ENCODE measurements at places on chromosomes 4 and X.

GRCh38 chr4:99156992-99157391 is 12.9 kb upstream of the ADH4 start:
- no peaks in the 10 kb centered on the region for H3K4me1 ChIP-seq
- H3K36me3 ChIP-seq = no peaks in the 10 kb centered on the region
- no peak overlapping the region for H3K4me3 ChIP-seq
- H3K27ac ChIP-seq = no peak overlapping the region
- DNase-seq = no peak

- no peak for DNase-seq
- peaks cover 13% of the 10 kb centered on the region for H3K27me3 ChIP-seq
- H3K4me3 ChIP-seq = no peak overlapping the region
- H3K27ac ChIP-seq = no peak overlapping the region
- H3K36me3 ChIP-seq = no peaks in the 10 kb centered on the region
- H3K4me1 ChIP-seq = peaks cover 16% of the 10 kb centered on the region
Observed at GRCh38 chr4:53963336-53963735, 101.1 kb downstream of the CHIC2 start.

DNA sequence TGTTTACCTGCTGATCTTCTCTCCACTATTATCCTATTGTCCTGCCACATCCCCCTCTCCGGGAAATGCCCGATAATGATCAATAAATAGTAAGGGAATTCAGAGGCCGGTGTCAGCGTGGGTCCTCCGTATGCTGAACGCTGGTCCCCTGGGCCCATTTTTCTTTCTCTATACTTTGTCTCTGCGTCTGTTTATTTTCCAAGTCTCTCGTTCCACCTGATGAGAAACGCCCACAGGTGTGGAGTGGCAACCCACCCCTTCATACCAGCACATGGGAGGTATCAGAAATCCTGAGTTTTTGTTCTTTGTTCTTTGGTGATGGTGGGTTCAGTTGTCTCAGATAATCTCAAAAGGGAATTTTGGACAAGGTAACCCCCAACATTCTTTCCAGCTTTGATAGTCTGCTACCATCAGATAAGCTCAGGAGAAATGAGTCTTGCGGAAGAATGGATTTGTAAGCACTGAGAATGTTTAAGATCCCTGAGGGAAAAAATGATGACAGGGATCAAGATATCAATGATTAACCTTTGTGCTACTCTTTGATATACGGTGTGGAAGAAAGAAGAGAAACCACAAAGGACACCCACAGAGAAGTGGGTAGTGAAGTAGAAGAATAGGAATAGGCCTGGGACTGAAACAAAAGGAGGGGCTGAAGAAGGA is 117.9 kb downstream of the CEP44 start:
- no peaks in the 10 kb centered on the region for H3K36me3 ChIP-seq
- H3K27ac ChIP-seq = peak overlapping the region; percentile 62
- H3K4me1 ChIP-seq = peaks cover 46% of the 10 kb centered on the region
- H3K27me3 ChIP-seq = no peaks in the 10 kb centered on the region
- no peak overlapping the region for H3K4me3 ChIP-seq

DNA sequence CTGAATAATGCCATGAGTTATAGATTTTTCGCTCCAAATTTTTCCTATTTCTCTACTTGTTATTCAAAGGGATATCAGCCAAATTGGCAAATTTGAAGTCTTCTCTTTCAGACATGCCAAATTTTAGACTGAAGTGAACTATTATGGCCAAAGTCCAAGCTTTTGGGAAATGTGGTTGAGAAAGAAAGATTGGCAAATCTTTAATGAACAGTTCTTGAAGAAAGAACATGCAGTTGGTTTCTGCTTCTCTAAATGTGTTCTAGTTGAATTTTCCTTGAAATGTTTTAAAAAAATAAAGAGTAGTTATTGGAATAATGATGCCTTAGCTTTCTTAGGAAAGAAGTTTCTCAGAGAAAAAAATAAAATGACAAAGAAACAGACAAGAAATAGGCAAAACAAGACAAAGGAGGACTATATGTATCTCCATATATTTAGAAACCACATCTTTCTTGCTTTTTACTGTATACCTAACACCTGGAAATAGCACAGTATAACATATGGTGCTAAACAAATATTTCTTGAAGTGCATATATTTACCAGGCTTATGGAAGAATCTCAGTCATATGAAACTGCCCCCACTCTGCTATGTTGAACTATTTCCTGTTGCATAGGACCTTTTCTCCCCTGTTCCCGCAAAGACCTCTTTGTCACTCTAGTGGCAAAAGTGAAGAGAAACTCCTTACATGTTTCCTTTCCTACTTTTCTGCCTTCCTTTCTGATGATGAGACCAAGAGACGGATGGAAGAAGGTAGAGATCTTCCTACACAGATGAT is 250.0 kb downstream of the ARHGAP24 start:
- H3K27ac ChIP-seq = no peak overlapping the region
- H3K36me3 ChIP-seq = no peaks in the 10 kb centered on the region
- H3K27me3 ChIP-seq = no peaks in the 10 kb centered on the region
- peaks cover 8% of the 10 kb centered on the region for H3K4me1 ChIP-seq
- DNase-seq = no peak

DNA sequence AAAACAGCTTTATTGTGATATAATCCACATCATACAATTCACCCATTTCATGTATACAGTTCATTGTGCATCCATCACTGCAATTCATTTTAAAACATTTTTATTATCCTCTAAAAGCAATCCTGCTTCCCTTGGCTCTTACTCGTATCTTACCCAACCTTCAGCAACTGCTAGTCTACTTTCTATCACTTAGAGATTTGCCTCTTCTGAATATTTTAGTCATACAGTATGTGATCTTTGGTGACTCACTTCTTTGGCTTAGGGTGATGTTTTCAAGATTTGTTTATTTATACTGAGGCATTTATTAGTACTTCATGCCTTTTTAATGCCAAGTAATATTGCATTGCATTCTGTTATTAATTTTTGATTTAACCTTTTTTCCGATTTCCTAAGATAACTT is 15.0 kb upstream of the MSMO1 start:
- no peak overlapping the region for H3K27ac ChIP-seq
- DNase-seq = no peak
- H3K36me3 ChIP-seq = peaks cover 10% of the 10 kb centered on the region
- H3K27me3 ChIP-seq = no peaks in the 10 kb centered on the region
- no peaks in the 10 kb centered on the region for H3K4me1 ChIP-seq

- no peaks in the 10 kb centered on the region for H3K36me3 ChIP-seq
- DNase-seq = no peak
- H3K27ac ChIP-seq = no peak overlapping the region
- no peak overlapping the region for H3K4me3 ChIP-seq
- peaks cover 5% of the 10 kb centered on the region for H3K27me3 ChIP-seq
Observed at GRCh38 chr4:76342191-76342590, 35.7 kb downstream of the STBD1 start.

- no peak for DNase-seq
- H3K4me1 ChIP-seq = peaks cover 18% of the 10 kb centered on the region
- H3K27ac ChIP-seq = peak overlapping the region; percentile 90
- no peaks in the 10 kb centered on the region for H3K27me3 ChIP-seq
- H3K4me3 ChIP-seq = peak overlapping the region; percentile 83
- peaks cover 5% of the 10 kb centered on the region for H3K36me3 ChIP-seq
Observed at GRCh38 chrX:71067712-71068043, 456 bp downstream of the SNX12 start.

GRCh38 chr4:125539691-125540090 is 224.9 kb downstream of the FAT4 start:
- H3K4me3 ChIP-seq = no peak overlapping the region
- H3K27me3 ChIP-seq = no peaks in the 10 kb centered on the region
- peaks cover 8% of the 10 kb centered on the region for H3K36me3 ChIP-seq
- H3K4me1 ChIP-seq = no peaks in the 10 kb centered on the region
- H3K27ac ChIP-seq = no peak overlapping the region
- DNase-seq = no peak

- no peak for DNase-seq
- H3K27ac ChIP-seq = no peak overlapping the region
- no peaks in the 10 kb centered on the region for H3K36me3 ChIP-seq
- no peak overlapping the region for H3K4me3 ChIP-seq
- H3K4me1 ChIP-seq = peaks cover 4% of the 10 kb centered on the region
- peaks cover 66% of the 10 kb centered on the region for H3K27me3 ChIP-seq
Observed at GRCh38 chrX:646228-646495, 15.6 kb downstream of the SHOX start.

GRCh38 chr4:91171217-91171616 is 1044.0 kb downstream of the CCSER1 start:
- no peak for DNase-seq
- H3K27me3 ChIP-seq = no peaks in the 10 kb centered on the region
- H3K27ac ChIP-seq = no peak overlapping the region
- no peak overlapping the region for H3K4me3 ChIP-seq
- no peaks in the 10 kb centered on the region for H3K36me3 ChIP-seq

GRCh38 chr4:8400632-8401325 is 39.7 kb downstream of the ACOX3 start:
- no peak overlapping the region for H3K27ac ChIP-seq
- no peak for DNase-seq
- H3K4me3 ChIP-seq = no peak overlapping the region

- DNase-seq = no peak
- no peaks in the 10 kb centered on the region for H3K4me1 ChIP-seq
- no peak overlapping the region for H3K4me3 ChIP-seq
- H3K27me3 ChIP-seq = no peaks in the 10 kb centered on the region
- peaks cover 17% of the 10 kb centered on the region for H3K36me3 ChIP-seq
- H3K27ac ChIP-seq = peak overlapping the region; percentile 10
Observed at GRCh38 chr4:6884341-6884870, 25.2 kb upstream of the TBC1D14 start.

DNA sequence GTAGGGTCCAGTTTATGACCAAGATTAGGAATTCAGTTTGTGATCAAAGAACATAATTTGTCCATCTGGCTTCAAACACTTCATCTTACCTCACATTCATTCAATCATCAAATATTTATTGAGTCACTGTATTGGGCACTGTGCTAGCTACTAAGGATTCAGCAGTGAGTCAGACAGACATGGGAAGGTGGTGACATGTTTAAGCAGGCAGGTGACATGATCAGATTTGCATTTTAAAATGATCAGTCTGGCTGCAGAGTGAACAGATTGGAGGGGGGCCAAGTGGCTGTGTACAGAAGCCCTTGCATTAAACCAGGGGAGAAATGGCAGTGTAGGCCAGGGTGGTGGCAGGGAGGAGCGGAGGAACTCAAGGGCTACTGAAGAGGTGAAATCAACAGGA is 25.1 kb upstream of the APLN start:
- no peak overlapping the region for H3K27ac ChIP-seq
- no peaks in the 10 kb centered on the region for H3K36me3 ChIP-seq

- H3K4me3 ChIP-seq = no peak overlapping the region
- no peaks in the 10 kb centered on the region for H3K27me3 ChIP-seq
- H3K36me3 ChIP-seq = peaks cover 1% of the 10 kb centered on the region
- no peak overlapping the region for H3K27ac ChIP-seq
- H3K4me1 ChIP-seq = no peaks in the 10 kb centered on the region
Observed at GRCh38 chrX:153421856-153422255, 10.6 kb downstream of the ZFP92 start.

DNA sequence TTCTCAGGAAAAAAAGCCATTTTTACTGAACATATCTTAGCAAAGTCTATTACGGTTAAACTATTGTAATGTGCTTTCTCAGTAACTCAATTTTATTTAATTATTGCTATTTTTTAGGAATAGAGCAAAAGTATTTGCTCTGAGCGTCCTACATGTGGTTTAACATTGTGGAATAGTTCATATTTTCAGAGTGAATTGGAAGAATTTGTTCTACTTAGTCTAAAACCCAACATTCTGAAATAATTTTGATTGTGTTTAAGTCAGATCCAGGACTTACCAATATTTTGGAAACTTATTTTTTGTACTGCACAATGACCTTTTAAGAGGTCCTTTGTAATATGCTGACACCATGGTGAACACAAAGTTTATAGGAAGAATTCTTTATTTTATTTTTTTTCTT is 27.2 kb downstream of the CXCL1 start:
- no peak for DNase-seq
- H3K4me1 ChIP-seq = peaks cover 7% of the 10 kb centered on the region
- peaks cover 13% of the 10 kb centered on the region for H3K27me3 ChIP-seq
- H3K4me3 ChIP-seq = no peak overlapping the region
- no peak overlapping the region for H3K27ac ChIP-seq

DNA sequence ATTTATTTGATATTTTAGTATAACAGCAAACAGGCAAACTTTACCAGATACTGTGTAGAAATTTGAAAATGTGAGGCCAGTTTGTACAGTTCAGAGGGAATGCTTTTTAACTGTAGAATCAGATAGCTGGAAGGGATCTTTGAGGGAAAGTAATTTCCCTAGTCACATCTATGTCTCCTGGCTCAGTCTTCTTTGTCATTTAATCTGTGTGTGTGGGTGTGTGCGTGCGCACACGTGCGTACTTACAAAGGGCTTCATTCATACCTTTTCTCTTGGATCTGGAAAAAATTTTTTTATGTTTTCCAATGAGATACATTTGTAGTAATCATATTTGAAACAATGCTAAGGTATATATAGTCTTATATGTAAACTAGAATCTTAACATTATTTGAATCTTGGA is 44.6 kb downstream of the IL13RA1 start:
- no peak overlapping the region for H3K4me3 ChIP-seq
- H3K36me3 ChIP-seq = peaks cover 10% of the 10 kb centered on the region
- no peak overlapping the region for H3K27ac ChIP-seq
- H3K4me1 ChIP-seq = no peaks in the 10 kb centered on the region
- no peaks in the 10 kb centered on the region for H3K27me3 ChIP-seq
- DNase-seq = no peak

- peak overlapping the region; percentile 71 for H3K27ac ChIP-seq
- H3K36me3 ChIP-seq = no peaks in the 10 kb centered on the region
- no peaks in the 10 kb centered on the region for H3K27me3 ChIP-seq
- peak overlapping the region; percentile 4 for H3K4me3 ChIP-seq
- peaks cover 16% of the 10 kb centered on the region for H3K4me1 ChIP-seq
Observed at GRCh38 chr4:141571793-141572192, 64.6 kb upstream of the IL15 start.

GRCh38 chrX:53256446-53257041 is 24.8 kb downstream of the IQSEC2 start:
- H3K27ac ChIP-seq = no peak overlapping the region
- H3K4me1 ChIP-seq = no peaks in the 10 kb centered on the region
- no peak for DNase-seq
- H3K36me3 ChIP-seq = peaks cover 5% of the 10 kb centered on the region
- H3K4me3 ChIP-seq = no peak overlapping the region
- H3K27me3 ChIP-seq = no peaks in the 10 kb centered on the region

DNA sequence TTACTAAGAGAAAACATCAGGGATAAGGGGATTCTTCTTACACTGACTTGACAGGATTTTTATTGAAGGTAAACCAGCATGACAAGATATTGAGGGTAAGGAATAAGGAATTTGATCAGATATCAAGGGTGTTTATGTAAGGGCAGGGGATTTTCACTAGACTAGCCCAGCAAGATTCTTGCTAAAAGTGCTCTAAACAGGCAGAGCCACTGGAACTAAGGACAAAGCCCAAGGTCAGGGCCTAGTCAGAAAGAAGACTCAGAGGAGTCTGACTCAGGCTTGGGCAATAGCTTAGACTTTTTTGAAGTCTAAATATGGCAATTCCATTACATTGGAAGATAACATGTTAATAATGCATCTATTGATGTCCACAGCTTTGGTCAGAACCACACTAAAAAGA is 6.5 kb upstream of the GLRA3 start:
- peaks cover 6% of the 10 kb centered on the region for H3K27me3 ChIP-seq
- no peaks in the 10 kb centered on the region for H3K4me1 ChIP-seq
- DNase-seq = no peak
- no peaks in the 10 kb centered on the region for H3K36me3 ChIP-seq
- H3K4me3 ChIP-seq = no peak overlapping the region

GRCh38 chr4:39452153-39452859 is 6.4 kb downstream of the RPL9 start:
- H3K4me1 ChIP-seq = peaks cover 13% of the 10 kb centered on the region
- H3K4me3 ChIP-seq = no peak overlapping the region
- peaks cover 40% of the 10 kb centered on the region for H3K36me3 ChIP-seq
- no peaks in the 10 kb centered on the region for H3K27me3 ChIP-seq
